ENCODE measurements at places on chromosomes 6 and 20.

GRCh38 chr6:89562093-89562973, 76.2 kb downstream of the LYRM2 start:
- no peak for DNase-seq

GRCh38 chr20:23445596-23446217, 6.2 kb downstream of the CSTL1 start:
- no peak for DNase-seq

DNA sequence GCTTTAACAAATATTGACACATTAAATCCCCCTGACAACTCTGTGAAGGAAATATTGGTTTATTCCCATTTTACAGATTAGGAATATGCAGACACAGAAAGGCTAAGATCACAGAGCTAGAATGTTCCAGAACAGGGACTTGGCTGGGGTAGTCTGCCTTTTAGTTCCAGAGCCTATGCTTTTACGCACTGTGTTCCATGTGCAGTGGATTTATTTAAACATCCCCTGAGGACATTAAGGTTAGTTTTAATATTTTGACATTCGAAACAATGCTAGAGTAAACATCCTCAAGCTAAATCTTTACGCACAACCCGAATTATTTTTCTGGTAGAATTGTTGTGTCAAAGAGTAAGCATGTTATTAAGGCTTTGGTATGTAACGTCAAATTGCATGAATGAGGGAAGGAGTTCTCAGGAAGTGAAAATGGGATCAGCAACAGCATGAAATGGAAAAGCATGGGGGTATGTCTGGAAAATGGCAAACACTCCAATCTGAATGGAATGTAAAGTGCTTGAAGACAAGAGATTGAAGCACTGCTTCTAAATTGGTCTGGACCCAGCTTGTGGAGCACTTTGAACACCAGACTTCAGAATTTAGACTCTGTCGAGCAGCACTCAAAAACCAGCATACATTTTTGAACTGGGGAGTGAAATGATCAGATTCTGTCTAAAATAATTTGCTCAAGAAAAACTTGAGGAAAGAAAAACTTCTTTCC, 429.9 kb downstream of the CD83 start:
- DNase-seq: no peak

DNA sequence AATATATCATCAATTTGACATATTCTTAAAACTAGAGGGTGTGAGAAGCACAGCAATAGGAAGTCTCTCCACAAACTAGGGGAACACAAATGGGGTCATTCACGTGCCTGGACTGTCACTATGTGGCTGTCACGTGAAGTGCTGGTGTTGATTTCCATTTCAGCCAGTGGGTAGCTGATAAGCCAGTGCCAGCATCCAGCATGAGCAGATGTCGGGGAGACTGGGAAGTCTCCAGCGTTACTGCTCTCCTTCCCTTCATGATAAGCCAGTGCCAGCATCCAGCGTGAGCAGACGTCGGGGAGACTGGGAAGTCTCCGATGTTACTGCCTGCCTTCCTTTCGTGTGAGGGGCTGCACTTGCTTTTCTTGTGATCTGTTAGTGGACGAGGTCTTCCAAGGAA, 5.6 kb upstream of the SLC17A9 start:
- no peak for DNase-seq

DNA sequence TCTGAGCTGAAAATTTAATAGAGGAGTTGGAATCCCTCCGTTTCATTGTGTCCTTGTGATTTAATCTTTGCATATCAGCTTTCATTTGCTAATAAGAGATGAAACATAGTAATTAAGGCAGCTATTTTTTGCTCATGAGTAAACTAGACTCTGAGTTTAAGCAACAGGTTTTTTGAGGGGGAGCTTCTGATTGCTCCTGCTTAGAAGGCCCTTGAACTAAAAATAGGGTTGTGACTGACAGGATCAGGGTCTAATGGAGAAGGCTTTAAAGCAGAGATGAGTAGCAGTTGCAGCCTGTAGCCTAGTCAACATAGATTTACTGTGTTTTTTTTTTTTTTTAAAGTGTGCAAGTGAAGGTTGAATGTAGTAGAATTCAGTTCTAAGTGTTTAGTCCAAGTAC, 17.4 kb downstream of the HSF2 start:
- DNase-seq: no peak

GRCh38 chr6:55003719-55004430, 157.3 kb downstream of the FAM83B start:
- DNase-seq: no peak

GRCh38 chr6:126701676-126702560, 362.0 kb downstream of the CENPW start:
- DNase-seq: no peak

DNA sequence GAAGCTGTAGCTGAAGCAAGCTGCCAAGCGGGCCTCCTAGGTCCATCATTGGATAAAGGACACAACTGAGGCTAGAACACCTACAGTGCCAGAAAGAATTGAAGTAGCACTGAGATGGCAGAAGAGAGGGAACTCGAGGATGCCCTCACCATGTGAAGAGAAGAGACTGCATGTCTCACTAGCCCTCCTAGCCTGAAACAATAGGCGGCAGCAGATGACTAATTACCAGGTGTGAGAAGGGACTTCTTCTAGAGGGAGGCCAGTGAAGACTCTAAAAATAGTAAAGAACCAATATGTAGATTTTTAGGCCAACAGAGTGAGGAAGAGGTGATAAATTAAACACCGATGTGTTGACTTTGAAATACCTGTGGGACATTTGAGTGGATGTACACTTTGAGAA, 50.3 kb downstream of the LGSN start:
- no peak for DNase-seq

GRCh38 chr20:24584538-24585356, 115.3 kb downstream of the SYNDIG1 start:
- no peak for DNase-seq

DNA sequence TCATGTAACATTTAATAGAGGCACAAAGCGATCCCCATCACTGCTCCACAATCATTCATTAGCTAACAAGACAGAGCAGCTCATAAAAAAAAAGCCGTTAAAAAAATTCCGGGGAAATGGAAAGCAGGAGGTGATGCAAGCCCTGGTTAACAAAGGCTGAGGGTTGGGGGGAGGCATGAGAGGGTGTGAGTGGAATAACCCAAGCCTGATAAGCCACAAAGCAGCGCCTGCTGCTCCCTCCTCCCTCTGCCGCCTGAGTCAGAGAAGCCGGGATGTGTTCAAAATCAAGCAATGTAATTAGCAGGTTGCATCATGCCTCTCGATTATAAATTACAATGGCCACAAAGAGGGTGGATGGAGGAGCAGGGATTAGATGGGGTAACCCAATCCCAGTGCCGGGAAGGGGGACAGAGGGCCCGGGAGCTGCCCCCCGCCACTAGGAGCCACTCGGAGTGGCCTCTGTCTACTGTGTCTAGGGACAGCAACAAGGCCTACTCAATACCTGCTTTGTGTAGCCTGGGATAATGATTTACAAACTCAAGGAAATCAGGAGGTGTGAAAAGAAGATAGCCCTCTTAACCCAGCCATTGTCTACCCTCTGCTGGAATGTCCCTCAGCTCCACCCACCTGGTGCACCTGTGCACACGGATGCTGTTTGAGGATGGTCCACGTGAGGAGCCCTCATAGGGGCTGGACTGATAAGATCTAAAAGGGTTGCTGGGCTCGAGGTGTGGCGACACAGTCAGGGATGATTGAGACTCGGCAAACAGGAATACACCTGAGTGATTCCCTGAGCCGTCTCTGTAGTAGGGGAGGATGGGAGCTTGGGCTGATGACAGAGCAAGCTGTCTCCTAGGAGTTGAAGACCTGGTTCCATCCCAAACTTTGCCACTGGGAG, 156.9 kb downstream of the VEGFA start:
- no peak for DNase-seq

DNA sequence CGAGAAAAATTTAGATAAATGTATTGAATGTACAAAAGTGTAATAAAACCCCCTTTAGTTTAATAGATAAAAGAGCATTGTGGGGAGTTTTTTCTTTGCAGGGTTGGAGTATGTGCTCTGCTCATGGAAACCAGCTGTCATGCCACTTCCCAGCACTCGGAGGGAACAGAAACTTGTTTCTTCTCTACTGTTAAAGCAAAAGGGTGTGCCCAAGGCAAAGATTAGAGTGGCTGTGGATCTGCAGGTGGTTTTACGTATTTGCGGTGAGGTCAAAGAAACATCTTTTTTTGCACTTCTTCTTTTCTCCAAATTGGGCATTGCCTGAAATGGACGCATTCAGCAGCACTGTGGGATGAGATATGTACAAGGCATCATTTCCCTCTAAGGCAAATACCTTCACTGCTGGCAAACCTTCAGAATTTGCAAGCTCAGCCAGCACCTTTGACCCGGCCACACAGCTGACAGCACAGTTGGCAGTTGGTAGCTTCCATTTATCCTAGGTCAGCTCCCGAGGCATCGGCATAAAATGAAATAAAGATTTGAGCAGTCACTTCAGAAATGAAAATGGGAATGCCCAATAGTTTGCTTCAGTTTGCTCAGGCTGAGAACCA, 178.4 kb upstream of the EYA4 start:
- no peak for DNase-seq

Measured in stimulated activated CD4-positive, alpha-beta T cell treated with anti-CD3 and anti-CD28 coated beads, Interleukin-4, amount 100 ng/mL, for 4 hours (primary cell).